ENCODE measurements at places on chromosomes 7 and 10. TPM values are rescaled to one million over a fixed set of nuclear protein-coding genes. Genes with fewer than 3 reads are reported as not detected.

STEAP1B gene
- total RNA-seq: 1.2 TPM

CADPS2 gene
- total RNA-seq: 3.2 TPM

ZNF746 gene
- 17.2 TPM for total RNA-seq

VIM gene
- 268 TPM for total RNA-seq

ZNF503 gene
- total RNA-seq: 0.98 TPM

PDE1C gene
- 21.1 TPM for total RNA-seq

SFRP4 gene
- total RNA-seq: 2.5 TPM

ADAM22 gene
- 73.5 TPM for total RNA-seq

VTI1A gene
- total RNA-seq: 43.0 TPM

LIPN gene
- 0.25 TPM for total RNA-seq

PRPS1L1 gene
- not detected for total RNA-seq

USP6NL gene
- 29.7 TPM for total RNA-seq

RADIL gene
- total RNA-seq: 3.7 TPM

FIS1 gene
- total RNA-seq: 80.2 TPM

FAM20C gene
- total RNA-seq: 16.2 TPM

NCAPG2 gene
- total RNA-seq: 14.3 TPM

AGAP9 gene
- 1.7 TPM for total RNA-seq

ADCYAP1R1 gene
- total RNA-seq: 62.0 TPM

SORCS3 gene
- 9.8 TPM for total RNA-seq

CLEC5A gene
- not detected for total RNA-seq

LRRC17 gene
- total RNA-seq: 11.8 TPM

ZNF488 gene
- total RNA-seq: 2.0 TPM

ZPBP gene
- not detected for total RNA-seq

LIPJ gene
- total RNA-seq: 0.74 TPM

SLC39A12 gene
- 2.2 TPM for total RNA-seq

IKZF1 gene
- 3.0 TPM for total RNA-seq

AGR2 gene
- 0.49 TPM for total RNA-seq

UCMA gene
- not detected for total RNA-seq

KCNMA1 gene
- 49.2 TPM for total RNA-seq

CYP3A4 gene
- total RNA-seq: not detected

TRIM73 gene
- 3.0 TPM for total RNA-seq

VWA2 gene
- 2.2 TPM for total RNA-seq

NUTM2B gene
- 0.74 TPM for total RNA-seq

VSTM2A gene
- total RNA-seq: 56.8 TPM

ANXA8 gene
- not detected for total RNA-seq

MAGI2 gene
- total RNA-seq: 99.1 TPM

ZNF277 gene
- total RNA-seq: 56.3 TPM

PON1 gene
- total RNA-seq: not detected

TEX47 gene
- total RNA-seq: not detected

AOAH gene
- 3.4 TPM for total RNA-seq

ZNF487 gene
- 12.5 TPM for total RNA-seq

GATA3 gene
- total RNA-seq: under 0.01 TPM

NXPH1 gene
- 34.9 TPM for total RNA-seq

TRIL gene
- total RNA-seq: 13.0 TPM

RBP4 gene
- total RNA-seq: 5.9 TPM

TWNK gene
- 6.9 TPM for total RNA-seq

SLC25A13 gene
- total RNA-seq: 9.6 TPM

PLXDC2 gene
- total RNA-seq: 9.3 TPM

Data from temporal lobe (tissue), 4 donors.